ENCODE measurements at places on chromosomes 16 and 17.

GRCh38 chr17:58487589-58488427, at the start of gene HSF5:
TSS of gene HSF5 (minus strand) at chr17:58488408. CDS start at chr17:58488274, 134 bp downstream.
- no peak for DNase-seq

GRCh38 chr17:14845591-14846281, 419.4 kb downstream of the PMP22 start:
- peak; percentile 31 for DNase-seq

- DNase-seq = no peak
Measured at GRCh38 chr17:75571197-75571884, 16.3 kb upstream of the MYO15B start.

DNA sequence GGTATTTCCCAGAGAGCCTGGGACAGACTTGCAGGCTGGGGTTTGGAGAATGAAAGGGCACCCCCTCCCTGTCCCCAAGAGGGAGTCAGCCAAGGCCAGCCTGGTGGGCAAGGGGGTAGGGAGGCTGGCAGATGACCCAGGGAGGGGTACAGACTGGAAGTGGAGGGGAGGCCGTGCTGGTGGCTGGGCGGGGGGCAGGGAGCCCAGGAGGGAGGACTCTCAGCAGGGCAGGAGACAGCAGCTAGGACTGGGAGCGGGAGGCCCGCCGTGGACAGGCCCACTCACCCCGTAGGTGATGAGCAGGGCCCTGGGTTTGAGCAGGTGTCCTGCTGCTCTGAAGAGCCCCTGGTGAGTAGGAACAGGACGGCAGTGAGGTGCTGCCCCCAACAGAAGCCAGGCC, 1.1 kb downstream of the METTL26 start:
- no peak for DNase-seq

DNA sequence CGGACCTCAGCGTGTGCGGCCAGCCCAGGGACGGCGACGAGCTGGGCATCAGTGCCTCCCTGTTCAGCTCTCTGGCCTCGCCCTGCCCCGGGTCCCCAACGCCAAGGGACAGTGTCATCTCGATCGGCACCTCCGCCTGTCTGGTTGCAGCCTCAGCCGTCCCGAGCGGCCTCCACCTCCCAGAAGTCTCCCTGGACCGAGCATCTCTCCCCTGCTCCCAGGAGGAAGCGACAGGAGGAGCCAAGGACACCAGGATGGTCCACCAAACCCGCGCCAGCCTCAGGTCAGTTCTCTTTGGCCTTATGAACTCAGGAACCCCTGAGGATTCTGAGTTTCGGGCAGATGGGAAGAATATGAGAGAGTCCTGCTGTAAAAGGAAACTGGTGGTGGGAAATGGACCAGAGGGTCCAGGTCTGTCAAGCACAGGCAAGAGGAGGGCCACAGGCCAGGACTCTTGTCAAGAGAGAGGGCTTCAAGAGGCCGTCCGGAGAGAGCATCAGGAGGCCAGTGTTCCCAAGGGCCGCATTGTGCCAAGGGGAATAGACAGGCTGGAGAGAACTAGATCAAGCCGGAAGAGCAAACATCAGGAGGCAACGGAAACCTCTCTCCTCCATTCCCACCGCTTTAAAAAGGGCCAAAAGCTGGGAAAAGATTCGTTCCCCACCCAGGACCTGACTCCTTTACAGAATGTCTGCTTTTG, 825 bp downstream of the HASPIN start:
- DNase-seq = peak; percentile 22

DNA sequence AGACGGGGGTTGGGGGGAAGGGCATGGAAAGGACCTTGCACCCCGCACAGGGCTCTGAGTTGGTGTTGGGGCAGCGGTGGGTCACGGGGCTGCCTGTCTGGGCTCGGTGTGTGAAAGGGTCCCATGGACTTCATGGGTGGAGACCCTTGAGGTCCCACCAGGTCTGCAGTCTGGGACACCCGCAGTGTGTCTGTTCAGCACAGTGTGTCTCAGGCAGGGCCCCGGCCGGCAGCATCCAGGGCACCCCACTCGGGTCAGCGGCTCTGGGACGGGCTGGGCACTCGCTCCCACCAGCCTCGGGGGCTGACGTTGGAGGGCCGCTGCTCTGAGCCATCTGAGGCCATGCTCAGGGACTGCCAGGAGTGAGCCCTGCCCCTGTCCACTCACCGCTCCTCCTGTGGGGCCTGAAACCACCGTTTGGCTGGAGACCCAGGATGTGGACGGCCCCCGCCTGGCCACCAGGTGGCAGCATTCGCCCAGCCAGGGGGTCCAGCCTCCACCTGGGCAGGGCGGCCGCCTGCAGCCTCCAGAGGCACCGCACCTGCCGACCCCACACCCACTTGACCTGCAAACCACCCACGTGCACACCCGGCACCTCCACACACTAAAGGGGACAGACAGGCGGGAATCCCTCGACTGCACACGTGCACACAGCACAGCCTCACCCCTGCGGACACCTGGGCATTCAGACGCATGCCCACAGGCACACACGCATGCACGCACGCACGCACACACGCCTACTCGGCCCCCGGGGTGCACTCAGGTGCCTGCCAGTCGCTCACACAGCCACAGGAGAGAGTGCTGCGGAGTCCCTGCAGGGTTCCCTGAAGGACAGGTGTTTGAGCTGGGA, 10.1 kb upstream of the ZFPM1 start:
- peak; percentile 94 for DNase-seq

GRCh38 chr16:60642956-60643355, 1393.3 kb downstream of the CDH8 start:
- DNase-seq = peak; percentile 65

DNA sequence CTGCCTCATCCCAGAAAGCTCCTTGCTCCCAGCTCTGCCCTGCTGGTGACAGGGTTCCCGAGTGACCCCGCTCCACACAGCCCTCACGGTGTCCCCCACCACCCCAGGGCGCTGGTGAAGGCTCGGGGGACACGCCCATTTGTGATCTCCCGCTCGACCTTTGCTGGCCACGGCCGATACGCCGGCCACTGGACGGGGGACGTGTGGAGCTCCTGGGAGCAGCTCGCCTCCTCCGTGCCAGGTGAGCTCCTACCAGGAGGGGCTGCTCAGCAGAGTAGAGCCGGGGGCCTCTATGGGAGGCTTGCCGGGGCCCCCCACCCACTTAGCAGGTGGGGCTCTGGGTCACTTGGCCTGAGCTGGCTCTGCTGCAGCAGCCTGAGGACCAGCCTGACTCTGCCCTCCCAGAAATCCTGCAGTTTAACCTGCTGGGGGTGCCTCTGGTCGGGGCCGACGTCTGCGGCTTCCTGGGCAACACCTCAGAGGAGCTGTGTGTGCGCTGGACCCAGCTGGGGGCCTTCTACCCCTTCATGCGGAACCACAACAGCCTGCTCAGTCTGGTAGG, 11.2 kb downstream of the GAA start:
- DNase-seq = no peak

DNA sequence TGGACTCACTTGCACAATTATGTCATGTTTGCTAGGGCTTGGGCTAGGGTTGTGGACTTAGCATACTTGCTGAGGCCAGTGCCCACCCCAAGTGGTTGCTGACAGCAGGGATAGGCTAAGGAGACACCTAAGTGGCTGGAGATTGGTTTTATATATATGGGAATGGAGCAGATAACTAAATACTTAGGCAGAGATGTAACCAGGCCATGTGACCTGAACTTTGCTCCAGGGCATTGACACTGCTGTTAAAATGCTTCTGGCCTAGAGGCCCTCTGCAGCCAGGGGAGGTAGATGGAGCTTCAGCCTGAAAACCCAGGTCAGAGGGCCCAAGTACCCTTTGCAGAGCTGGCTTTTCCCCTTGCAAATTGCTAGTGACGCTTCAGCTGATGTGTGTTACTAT, 1.4 kb upstream of the ITGB3 start:
- no peak for DNase-seq

DNA sequence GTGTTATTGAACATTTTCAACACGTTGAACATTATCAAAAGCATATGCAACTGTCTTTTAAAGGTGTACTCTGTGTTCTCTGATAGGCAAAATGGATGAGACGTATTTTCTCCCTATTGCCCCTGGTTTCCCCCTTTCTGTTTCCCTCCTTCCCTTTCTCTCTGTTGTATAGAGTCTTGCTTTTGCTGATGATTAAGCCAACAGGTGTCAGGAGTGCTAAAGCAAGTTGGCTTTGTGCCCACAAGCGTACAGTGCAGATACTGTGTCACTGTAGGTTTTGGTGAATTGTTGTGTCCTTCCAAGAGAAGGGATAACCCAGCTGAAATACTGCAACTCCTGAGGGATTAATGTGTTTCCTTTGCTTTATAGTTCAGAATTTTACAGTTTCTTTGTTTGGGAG, 74.4 kb downstream of the COX10 start:
- no peak for DNase-seq

DNA sequence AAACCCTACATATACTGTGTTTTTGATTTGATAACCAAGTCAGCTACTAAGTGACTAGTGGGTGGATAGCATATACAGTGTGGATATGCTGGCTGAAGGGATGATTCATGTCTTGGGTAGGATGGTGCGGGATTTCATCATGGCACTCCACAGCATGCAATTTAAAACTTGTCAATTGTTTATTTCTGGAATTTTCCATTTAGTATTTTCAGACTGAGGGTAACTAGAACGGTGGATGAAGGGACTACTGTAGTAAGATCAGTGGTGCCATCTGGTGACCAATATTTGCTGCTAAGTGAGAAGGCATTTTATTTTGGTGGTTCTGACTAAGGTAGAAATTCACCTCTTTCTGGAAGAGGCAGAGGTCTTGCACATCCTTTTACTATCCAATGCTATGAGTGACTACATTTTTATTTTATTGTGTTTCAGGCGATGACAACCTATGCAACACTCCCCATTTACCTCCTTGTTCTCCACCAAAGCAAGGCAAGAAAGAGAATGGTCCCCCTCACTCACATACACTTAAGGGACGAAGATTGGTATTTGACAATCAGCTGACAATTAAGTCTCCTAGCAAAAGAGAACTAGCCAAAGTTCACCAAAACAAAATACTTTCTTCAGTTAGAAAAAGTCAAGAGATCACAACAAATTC, 3.1 kb downstream of the CDC6 start:
- peak; percentile 74 for DNase-seq

- DNase-seq = no peak
Measured at GRCh38 chr16:68309799-68310198, 947 bp downstream of the SLC7A6OS start.

GRCh38 chr17:81398176-81398831, 3.0 kb downstream of the BAHCC1 start:
- DNase-seq = peak; percentile 59

GRCh38 chr16:66045626-66046025, 320.9 kb upstream of the CDH5 start:
- DNase-seq = peak; percentile 40

DNA sequence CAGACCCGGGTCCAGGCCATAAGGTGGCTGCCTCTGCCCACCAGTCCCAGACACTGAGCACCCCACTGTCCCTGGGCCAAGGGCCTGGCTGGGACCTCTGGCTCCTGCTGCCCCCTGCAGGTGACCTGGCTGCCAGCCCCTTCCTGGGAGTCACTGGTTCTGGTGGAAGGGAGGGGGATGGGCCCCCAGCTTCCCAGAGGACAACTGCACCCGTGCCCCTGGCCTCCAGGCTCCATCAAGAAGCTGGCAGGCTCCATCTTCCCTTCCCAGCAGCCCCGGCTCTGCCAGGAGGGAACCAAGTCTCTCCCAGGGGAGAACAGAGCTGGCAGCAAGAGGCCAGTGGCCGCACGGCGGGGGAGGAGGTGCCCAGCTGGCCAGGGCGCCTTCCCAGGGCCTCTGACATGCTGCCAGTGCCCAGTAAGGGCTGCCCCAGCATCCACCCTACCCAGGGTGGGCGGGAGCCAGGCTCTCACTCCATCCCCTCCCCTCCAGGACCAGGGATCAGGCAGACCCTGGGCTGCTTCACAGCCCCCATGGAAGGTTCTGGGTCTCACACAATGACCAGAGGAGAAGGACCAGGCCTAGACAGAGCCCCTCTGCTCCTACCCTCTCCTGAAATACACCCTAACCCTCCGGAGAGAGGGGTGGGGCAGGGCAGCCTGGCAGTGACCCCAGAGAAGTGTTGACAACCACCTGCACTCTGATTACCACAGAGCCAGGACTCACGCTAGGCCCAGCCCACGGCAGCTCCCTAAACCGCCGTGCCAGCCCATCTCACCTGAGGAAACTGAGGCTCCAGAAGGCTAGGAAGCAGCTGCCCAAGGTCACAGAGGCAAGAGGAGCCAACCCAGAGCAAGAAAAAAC, 3.6 kb downstream of the CLUH start:
- DNase-seq = peak; percentile 56

GRCh38 chr16:8675183-8676159, 1.1 kb downstream of the ABAT start:
- DNase-seq = no peak

- DNase-seq = no peak
Measured at GRCh38 chr17:67055041-67055443, 10.7 kb downstream of the CACNG1 start.

DNA sequence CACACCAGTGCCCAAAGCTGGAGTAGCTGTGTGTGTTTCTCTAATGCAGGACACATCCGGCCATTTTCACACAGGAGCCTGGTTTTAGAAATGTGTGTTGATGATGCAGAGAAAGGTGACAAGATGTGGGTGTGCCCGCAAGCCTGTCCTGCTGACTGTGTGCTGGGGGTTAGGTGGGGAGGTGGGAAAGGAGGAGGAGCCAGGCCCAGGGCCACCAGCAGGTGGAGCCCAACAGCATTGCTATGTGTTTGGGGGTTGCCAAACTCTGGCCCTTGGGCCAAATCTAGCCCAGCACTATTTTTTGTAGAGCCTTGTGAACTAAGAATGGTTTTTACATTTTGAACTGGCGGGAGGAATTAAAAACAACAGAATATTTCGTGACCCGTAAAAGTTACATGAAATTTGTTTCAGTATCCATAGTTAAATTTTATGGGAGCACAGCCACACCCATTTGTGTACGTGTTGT, 61.7 kb upstream of the LGALS9 start:
- DNase-seq = peak; percentile 48

GRCh38 chr16:86342161-86342834, 168.0 kb upstream of the FOXF1 start:
- no peak for DNase-seq

DNA sequence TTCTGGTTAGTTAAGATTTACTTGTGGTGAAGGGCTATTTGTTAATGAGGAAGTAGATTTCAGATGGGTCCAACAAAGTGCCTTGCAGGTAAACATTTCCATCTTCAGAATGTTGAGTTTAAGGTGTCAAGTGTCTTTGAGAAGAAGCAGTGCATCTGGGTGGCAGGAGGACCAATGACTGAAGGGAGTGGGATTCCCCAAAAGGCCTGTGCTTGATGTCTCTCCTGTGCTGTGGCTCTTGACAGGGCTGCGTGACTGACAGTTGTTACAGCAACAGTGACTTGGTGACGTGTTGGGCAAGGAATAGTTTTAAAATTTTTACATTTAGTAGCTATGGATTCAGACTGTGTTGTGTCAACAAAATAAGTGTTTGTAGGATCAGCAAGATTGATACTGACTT, 149.9 kb downstream of the PHKB start:
- DNase-seq = no peak

- peak; percentile 81 for DNase-seq
Measured at GRCh38 chr17:17682293-17682736, 1.1 kb downstream of the RAI1 start.

DNA sequence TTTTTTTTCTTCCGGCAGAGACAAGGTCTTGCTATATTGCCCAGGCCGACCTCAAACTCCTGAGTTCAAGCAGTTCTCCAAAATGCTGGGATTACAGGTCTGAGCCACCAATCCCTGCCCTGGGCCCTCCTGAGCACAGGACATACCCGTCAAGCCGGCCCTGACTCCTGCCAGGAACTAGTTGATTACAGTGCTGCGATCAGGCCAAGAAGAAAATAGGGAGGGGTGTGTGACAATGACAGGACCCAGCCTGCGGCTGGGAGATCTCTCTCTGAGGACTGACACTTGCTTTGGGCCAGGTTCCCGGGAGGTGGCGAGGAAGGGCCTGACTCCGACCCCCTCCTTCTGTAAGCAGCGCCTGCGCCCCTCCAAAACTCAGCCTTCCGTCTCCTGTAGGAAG, 276.6 kb downstream of the MRTFB start:
- no peak for DNase-seq

- DNase-seq = peak; percentile 15
Measured at GRCh38 chr16:25066426-25066746, 45.2 kb upstream of the LCMT1 start.

Data from GM03348 (cell line).